ENCODE measurements at places on chromosomes 5 and 9.

GRCh38 chr9:129933185-129934040 is 98.2 kb downstream of the USP20 start:
- no peak for DNase-seq

DNA sequence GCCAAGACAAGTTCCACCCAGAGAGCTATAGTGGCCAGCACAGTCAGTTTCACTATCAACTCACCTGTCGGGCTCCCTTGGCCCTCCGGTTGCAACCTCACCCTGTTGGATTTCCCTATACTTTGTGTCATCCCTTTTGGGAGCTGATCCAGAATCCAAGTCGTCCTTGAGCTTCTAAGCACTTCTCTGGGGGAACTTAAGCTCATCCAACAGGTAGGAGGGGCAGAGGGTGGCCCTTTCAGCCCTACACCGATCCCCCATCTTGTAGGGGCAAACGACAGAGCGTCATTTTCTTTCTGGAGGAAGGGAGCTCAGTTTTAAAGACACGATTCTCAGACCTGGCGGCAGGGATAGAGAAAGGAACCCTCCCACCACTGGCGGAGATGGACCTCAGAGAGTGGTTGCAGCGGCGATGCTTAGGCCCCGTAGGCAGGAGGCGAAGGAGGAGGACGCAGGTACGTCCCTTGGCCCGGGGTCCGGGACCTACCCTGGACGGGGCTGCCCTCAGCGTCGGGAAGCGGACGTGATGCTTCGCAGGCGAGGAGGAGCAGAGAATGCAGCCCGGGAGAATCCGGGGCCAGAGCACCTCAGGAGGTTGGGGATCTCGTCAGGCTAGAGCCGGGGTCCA is 519 bp downstream of the ZER1 start:
- peak; percentile 31 for DNase-seq

DNA sequence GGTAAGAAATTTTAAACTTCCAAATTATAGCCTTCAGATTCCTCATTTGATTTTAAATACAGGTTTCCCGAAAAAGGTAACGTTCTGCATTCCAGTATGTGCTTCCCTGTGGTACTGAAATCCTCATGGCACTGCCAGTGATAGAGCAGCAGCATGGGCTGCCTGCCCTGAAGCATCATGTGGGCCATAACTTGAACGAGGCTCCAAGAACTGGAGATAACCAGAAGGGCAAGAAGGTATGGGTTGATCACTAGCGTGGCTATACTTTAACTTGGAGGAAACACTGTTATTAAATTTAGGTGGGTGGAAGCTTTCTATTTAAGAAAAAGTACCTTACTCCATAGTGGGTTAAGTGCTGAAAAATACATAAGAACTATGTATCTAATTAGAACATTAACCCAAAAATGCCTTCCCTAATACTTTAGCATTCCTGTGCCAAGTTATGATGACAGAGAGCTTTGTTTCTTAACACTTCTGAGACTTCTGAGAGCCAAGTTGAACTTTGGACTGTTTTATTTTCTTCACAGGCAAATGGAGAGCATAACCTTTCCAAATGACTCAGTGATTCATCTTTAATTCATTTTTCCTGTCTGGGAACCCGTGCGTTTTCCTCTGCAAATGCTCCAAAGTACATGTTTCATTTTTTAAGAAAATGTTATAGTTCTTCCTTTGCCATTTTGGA is 191.5 kb upstream of the GNA14 start:
- DNase-seq, result no peak

DNA sequence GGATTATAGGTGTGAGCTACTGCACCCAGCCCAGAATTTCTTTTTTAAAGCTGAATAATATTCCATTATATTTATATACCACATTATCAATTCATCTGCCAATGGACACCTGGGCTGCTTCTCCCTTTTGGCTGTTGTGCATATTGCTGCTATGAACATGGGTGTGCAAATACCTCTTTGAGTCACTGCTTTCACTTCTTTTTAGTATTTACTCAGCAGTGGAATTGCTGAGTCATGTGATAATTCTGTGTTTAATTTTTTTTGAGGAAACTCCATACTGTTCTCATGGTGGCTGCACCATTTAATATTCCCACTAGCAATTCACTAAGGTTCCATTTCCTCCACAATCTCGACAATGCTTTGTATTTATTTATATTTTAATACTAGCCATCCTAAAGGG is 36.1 kb upstream of the KIF4B start:
- DNase-seq, result no peak

DNA sequence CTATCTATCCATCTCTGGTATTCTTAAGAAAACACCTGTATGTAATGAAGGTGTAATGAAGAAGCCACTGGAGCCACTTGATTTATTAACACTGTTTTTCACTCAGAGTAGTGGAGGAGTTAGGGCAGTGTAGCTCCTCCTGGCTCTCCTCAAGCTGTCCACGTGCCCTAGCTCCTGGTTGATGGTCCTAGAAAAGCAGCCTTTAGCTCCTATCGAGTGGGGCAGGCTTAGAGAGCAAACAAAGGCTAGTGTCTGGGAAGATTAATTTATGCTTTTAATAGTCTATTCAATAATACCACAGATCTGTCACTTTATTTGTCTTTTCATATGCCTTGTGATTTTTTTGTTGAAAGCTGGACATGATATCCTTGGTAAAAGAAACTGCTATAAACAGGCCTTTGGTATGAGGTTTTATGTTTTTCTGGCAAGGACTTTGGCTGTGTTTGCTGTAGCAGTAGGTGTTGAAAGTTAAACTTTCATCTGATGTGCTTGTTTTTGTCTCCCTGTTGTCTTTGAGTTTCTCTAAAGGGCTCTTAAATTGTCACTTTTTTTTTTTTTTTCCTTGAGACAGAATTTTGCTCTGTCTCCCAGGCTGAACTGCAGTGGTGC is 141.1 kb downstream of the GCNT1 start:
- no peak for DNase-seq

Data from ELF-1 (cell line).